ENCODE measurements at places on chromosomes 12 and 14.
A peak's percentile ranks its signal among the peaks of the same experiment; 100 is the strongest.

DNA sequence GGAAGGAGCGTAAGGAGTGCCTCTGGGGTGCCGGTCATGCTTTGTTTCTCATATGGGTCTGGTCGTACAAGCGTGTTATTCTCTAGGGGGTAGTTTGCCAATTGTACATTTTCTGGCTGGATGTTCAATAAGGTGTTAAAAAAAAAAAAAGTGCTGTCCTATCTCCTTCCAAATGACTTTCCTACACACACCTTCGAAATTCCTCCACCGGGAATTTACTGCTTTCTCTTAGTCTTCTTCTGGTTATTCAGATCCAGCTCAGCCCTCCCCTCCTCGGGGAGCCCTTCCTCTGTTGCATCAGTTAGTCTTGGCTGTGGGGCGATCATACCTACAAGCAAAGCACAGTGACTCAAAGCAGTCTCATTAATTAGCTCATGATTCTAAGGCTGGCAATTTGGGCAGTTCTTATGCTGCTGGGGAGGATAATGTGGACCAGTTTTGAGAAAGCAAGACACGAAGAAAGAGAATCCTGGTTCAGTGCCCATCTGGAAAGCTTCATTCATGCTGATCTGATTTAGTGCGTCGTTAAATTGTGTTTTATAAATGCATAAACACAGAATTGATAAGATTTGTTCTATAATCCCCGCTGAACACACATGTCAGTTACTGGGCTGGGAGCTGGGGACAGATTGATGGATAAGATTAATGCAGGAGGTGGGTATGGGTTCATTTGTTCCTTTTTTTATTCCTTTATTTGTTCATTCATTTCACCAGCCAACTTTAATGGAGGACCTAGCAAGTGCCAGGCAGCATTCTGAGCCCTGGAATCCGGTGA is 9.2 kb upstream of the CLMN start:
- DNase-seq, result no peak

- no peak for DNase-seq
Observed at GRCh38 chr12:3141339-3142321, 64.5 kb downstream of the TSPAN9 start.

- no peak for DNase-seq
Observed at GRCh38 chr14:85873006-85873405, 343.1 kb downstream of the FLRT2 start.

- no peak for DNase-seq
Observed at GRCh38 chr14:84959851-84960520, 570.0 kb upstream of the FLRT2 start.

DNA sequence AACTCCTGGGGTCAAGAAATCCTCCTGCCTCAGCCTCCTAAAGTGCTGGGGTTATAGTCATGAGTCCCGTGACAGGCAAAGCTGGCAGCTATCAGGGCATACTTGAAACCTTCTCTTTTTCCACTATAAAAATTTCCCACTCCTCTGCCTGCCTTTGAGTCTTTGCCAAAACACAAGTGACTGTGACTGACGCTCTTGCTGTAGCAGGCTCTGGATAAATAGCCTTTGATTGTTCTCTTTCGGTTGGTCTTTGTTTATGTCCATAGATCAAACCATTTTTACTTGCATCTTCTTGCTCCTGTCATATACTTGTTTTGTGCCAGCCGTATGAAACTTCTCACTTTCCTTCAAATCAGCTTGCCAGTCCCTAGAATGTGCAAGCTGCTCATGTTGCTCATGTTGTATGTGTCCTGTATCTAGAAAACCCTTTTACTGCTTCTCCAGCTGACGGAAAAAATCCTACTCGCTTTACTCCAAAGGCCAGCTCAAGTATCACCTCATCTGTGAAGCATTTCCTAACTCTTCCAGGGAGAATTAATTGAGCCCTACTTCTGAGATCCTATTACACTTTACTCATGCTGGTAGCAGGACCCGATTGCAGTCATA is 73.1 kb downstream of the RESF1 start:
- no peak for DNase-seq

- DNase-seq, result peak; percentile 33
Observed at GRCh38 chr12:96210376-96211055, 16.3 kb downstream of the ELK3 start.

- no peak for DNase-seq
Observed at GRCh38 chr12:87943762-87944161, 85.4 kb downstream of the C12orf50 start.

All from activated T-helper 1 cell treated with anti-CD3 and anti-CD28 coated beads, Interleukin-12 subunit alpha, Interleukin-12 subunit beta, Interleukin-2, Interleukin-4 antibody, amounts not matched to agents 30 ng/mL and 10 ng/mL and 1 ng/mL, durations not matched to agents 14 hours and 24 hours and 36 hours (primary cell).